ENCODE measurements at places on chromosomes 4 and X.

- no peaks in the 10 kb centered on the region for H3K4me1 ChIP-seq
- H3K27me3 ChIP-seq: peaks cover 3% of the 10 kb centered on the region
- no peak overlapping the region for H3K27ac ChIP-seq
- no peaks in the 10 kb centered on the region for H3K36me3 ChIP-seq
- no peak for DNase-seq
Observed at GRCh38 chr4:56245547-56246232, 141.6 kb downstream of the AASDH start.

DNA sequence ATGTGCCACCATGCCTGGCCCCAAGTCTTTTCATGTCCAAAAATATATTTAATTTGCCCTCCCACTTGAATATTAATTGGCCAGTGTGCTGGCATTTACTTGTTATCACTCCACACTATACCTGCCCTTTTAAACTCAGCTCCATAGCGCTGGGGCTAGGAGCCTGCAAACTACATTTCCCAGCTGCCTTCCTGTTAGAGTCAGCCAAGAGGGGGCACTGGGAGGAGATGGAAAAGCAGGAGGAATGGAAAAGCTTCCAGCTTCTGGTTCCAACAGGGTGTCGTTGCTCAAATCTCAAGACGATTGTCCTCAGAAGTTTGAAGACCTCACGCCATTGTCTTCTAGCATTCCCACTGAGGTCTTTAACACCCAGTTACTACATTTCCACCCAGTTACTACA lies 315.5 kb downstream of the BCOR start:
- no peaks in the 10 kb centered on the region for H3K27me3 ChIP-seq
- H3K27ac ChIP-seq: no peak overlapping the region
- no peaks in the 10 kb centered on the region for H3K4me1 ChIP-seq

DNA sequence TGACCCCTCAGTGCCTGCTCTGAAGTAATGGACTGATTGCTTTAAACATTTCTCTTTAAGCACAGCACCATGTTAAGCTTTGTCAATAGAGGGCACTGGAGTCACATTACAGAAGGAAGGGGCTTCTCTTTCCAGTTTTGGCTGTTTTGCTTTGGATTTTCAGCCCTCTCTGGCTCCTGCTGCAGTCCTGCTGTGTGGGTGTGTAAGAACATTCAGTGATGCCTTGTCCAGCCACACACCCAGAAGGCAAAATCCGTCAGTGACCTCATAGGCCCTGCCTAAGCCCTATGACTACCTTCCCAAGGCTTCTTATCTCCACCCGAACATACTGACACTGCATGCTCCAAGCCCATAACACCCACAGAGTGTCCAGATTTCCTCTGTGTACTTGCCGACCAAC lies 215.3 kb upstream of the CTSO start:
- H3K27ac ChIP-seq: no peak overlapping the region
- H3K36me3 ChIP-seq: no peaks in the 10 kb centered on the region
- no peaks in the 10 kb centered on the region for H3K27me3 ChIP-seq

- no peak overlapping the region for H3K4me3 ChIP-seq
- H3K4me1 ChIP-seq: no peaks in the 10 kb centered on the region
- peaks cover 8% of the 10 kb centered on the region for H3K36me3 ChIP-seq
- H3K27me3 ChIP-seq: no peaks in the 10 kb centered on the region
- H3K27ac ChIP-seq: no peak overlapping the region
- no peak for DNase-seq
Observed at GRCh38 chrX:120517936-120518335, 42.8 kb downstream of the CUL4B start.

GRCh38 chrX:2521927-2522386 lies 21.2 kb upstream of the DHRSX start:
- no peaks in the 10 kb centered on the region for H3K27me3 ChIP-seq
- DNase-seq: no peak
- peaks cover 28% of the 10 kb centered on the region for H3K4me1 ChIP-seq
- peak overlapping the region; percentile 71 for H3K4me3 ChIP-seq
- H3K36me3 ChIP-seq: peaks cover 4% of the 10 kb centered on the region

GRCh38 chrX:126900937-126901336 lies 81.4 kb downstream of the PRR32 start:
- no peak overlapping the region for H3K4me3 ChIP-seq
- no peaks in the 10 kb centered on the region for H3K27me3 ChIP-seq
- H3K36me3 ChIP-seq: no peaks in the 10 kb centered on the region
- DNase-seq: no peak

- no peak overlapping the region for H3K4me3 ChIP-seq
- no peak for DNase-seq
- H3K4me1 ChIP-seq: peaks cover 5% of the 10 kb centered on the region
- peaks cover 19% of the 10 kb centered on the region for H3K27me3 ChIP-seq
- no peak overlapping the region for H3K27ac ChIP-seq
Observed at GRCh38 chr4:183390374-183390773, 54.1 kb upstream of the CDKN2AIP start.

DNA sequence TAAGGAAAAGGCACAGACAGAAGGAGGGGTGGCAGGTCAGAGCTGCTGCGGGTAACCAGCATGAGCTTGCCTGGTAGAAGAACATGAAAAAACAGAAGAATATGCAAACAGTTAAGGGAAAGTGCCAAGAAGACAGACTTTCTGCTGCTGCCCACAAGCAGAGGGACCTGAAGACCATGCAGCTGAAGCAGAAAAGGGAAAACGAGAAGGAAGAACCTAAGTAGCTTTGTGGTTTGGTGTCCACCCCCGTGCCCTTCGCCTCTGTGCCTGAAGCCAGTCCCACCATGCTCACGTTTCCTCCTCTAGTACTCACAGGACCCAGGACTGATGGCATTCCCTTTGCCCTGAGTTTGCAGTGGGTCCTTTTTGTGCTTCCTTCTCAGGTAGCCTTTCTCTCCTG lies 62.8 kb downstream of the UBA6 start:
- H3K36me3 ChIP-seq: peaks cover 64% of the 10 kb centered on the region
- no peak overlapping the region for H3K4me3 ChIP-seq
- DNase-seq: no peak
- H3K27ac ChIP-seq: peak overlapping the region; percentile 1
- H3K27me3 ChIP-seq: no peaks in the 10 kb centered on the region
- H3K4me1 ChIP-seq: peaks cover 21% of the 10 kb centered on the region

- H3K4me3 ChIP-seq: peak overlapping the region; percentile 82
- no peaks in the 10 kb centered on the region for H3K36me3 ChIP-seq
- H3K27ac ChIP-seq: no peak overlapping the region
- peaks cover 41% of the 10 kb centered on the region for H3K4me1 ChIP-seq
- peaks cover 4% of the 10 kb centered on the region for H3K27me3 ChIP-seq
Observed at GRCh38 chr4:1137850-1138249, 24.5 kb upstream of the RNF212 start.

Data from activated B cell treated with CpG ODN at 0.5 μM for 24 hours (primary cell).